ENCODE measurements at places on chromosomes 12 and 14.

GRCh38 chr12:11891754-11892386 is 178.9 kb upstream of the BCL2L14 start:
- no peak for DNase-seq

DNA sequence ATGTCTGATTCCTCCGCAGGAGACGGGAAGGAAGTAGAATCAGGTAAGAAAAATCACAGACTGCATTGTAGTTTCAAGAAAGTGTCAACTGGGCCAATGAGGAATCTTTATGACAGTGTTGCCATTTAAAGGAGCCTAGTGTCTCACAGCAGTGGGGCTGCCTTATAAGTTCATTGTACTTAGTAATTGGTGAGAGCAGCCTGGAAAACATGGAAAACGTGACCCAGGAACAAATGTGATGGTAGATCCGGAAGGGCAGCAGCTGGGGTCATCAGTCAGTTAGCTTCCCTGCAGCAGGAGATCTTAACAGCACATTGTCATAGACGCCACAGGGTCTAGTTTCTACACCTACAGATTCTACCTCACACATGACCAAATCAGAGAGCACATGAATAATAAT is 630.0 kb upstream of the LMO3 start:
- DNase-seq = no peak

DNA sequence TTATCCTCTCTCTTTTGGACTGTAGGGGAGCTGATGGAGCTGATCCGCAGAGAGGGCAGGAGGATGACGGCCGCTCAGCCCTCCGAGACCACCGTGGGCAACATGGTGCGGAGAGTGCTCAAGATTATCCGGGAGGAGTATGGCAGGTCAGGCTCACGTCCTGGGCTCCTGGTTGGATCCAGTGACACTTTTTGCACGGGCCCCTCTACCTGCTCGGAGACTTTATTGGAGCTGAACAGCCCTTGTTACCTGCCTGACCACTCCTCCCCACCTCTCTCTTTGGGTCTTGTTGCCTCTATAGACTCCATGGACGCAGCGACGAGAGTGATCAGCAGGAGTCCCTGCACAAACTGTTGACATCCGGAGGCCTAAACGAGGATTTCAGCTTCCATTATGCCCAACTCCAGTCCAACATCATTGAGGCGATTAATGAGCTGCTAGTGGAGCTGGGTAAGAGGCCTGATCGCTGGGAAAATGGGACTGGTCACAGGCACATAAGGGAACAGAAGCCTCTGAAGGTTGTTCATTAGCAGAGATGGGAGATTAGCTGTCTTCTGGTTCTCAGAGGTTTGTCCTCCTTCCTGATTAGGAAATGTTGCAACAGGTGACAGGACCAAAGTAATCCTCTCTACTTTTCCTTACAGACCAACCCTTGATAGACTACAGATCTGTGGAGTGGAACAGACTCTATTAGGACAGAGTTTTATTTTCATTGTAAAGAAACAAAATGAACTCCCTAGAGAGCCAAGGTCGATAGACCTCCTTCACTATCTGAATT is 718 bp downstream of the EIF2B2 start:
- no peak for DNase-seq

DNA sequence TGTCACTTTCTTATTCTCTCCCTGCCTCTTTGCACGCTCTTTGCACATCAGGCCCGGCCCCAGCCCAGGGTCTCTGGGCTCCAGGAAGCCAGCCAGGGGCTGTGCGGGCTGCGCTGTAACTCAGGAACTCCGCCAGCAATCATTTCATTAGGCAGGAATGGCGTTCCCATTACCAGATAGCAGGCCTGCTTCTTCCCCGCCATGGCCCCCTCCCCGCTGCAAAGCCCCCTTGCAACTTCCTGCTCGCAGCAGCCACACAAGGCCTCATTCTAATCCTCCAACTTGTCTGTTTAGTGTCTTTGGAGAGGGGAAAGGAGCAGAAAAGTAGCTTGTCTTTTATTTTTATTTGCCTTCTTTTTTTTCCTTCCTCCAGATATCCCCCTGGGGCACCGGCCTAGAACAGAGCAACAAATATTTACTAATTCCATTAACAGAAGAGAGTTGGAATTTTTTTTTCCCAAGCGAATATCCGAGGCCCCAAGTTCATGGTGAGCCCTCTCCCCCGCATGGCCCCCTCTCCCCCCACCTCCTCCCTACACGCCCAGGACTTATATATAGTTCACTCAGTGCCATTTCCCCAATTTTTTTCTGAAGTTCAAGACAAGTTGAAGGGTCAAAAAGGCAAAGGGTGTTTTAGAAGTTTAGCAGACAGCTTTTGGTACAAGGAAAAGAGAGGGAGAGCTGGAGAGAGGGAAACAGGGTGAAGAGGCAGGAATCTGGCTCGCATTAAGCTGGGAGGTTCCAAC is 329.4 kb upstream of the TBX3 start:
- DNase-seq = no peak

GRCh38 chr12:94648578-94648977 is 1.8 kb downstream of the TMCC3 start:
- DNase-seq = no peak

DNA sequence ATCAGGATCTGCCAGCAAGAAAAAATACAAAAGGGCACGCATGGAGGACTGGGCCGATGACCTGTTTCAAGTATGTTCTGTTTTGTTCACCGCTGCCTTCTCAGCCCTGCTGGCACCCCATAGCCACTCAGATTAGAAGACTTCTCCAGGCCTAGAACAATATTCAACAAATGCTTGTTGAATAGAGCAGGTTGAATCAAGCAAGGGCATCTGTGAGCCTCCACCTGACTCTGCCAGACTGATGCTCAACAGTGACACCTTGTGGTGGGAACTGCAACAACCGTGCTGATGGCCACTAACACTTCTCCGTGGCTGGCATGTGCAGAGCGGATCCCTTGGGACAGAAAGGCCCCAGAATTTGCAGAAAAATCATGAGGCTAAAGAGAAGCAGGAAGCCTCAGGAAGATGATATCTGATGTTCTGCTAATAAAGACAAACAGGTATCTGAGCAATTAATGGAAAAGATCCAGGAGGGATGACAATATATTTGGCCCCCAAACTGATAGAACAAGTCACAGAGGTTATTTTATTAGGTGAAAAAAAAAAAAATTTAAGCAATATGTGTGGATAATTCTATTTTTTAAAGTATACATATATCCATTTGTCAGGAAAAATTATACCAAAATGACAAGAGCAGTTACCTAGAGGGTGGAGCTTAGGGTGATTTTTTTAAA is 114.3 kb downstream of the KSR2 start:
- peak; percentile 24 for DNase-seq

DNA sequence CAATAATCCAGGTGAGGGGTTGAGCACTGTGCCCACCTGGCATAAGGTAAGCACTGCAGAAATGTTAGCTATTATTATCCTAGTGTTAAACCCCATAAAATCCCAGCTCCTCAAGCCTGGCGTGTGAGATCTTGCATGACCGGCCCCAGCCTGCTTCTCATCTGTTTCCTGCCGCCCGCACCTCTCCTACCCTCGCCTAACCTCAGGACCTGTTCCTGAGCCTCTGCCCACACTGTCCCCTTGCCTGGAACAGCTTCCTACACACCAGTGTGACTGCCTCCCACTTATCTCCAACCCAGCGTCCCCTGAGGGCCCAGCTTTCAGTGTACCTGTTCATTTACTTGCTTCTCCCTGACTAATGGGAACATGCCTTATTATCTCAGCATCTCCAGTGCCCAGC is 24.7 kb downstream of the ISCA2 start:
- DNase-seq = no peak

GRCh38 chr12:117363953-117364486 is 2.6 kb upstream of the NOS1 start:
- DNase-seq = no peak

GRCh38 chr12:14619741-14620501 is 52.2 kb upstream of the PLBD1 start:
- no peak for DNase-seq

DNA sequence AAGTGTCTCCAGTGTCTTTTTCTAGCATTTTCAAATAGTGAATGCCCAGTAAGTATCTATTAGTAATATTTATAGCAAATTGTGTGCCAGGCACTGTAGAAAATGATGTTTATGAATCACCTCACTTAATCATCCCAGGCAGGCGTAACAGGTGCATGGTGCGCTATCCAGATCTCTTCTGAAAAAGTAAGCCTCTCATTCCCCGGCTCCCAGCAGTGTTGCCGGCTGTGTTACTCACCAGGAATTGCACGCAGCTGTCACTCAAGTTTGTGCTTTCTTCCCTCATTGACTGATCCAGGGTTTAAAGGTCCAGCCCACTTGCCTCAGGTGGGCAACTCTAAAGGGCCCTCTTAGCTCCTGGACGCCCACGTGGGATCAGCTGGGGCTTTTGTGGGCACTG is 173.8 kb upstream of the RASSF8 start:
- DNase-seq = no peak

- no peak for DNase-seq
Measured at GRCh38 chr12:82461393-82461792, 103.1 kb downstream of the METTL25 start.

GRCh38 chr12:123532808-123533649 is 490 bp downstream of the RILPL1 start:
- no peak for DNase-seq

DNA sequence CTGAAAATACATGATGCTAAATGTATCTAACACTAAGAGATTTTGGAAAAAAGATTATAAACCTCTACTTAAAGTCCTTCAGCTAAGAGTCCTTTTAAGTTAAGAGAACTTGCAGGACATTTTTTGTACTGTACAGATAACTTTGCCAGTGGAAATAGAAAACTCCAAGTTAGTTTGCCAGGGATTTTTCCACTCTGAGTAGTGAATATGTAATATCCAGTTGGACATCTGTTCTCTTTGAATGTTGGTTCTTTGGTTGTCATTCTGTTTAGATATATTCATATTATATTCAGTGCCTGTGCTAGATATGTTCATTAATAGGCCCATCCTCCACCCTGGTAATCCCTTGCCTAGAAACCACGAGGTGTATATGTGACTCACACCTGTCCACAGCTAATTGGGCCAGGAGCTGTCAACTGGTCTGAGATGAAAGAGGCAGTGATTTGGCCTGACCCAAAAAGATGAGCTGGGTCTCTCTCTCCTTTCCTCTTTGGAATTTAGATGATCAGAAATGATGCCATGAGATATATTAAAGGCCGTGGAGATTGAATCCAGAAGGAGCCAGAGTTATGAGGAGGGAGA is 261.0 kb upstream of the LRIG3 start:
- DNase-seq = no peak

DNA sequence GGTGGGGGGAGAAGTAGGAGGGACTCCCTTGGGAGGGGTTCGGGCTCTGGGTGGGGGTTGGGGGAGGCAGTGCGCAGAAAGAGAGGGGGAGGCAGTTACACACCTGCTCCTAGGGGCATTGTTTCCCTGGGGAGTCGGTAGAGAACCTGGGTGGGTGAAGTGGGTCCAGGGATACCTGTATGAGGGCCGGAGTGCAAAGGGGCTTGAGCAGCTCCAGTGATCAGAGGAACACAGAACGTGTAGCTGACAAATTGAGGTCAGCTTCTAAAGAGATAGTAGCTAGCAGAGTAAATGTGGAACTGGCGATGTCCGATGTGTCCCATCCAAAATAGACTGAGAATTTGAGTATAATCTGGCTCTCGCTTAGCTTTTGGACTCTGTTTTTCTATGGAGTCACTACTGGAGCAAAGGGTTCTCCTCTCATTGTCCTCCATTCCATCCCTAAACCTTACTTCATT is 502 bp downstream of the SMARCD1 start:
- no peak for DNase-seq

GRCh38 chr12:115132905-115133304 is 448.9 kb upstream of the TBX3 start:
- no peak for DNase-seq

GRCh38 chr14:57747036-57747435 is 118.9 kb downstream of the SLC35F4 start:
- no peak for DNase-seq

DNA sequence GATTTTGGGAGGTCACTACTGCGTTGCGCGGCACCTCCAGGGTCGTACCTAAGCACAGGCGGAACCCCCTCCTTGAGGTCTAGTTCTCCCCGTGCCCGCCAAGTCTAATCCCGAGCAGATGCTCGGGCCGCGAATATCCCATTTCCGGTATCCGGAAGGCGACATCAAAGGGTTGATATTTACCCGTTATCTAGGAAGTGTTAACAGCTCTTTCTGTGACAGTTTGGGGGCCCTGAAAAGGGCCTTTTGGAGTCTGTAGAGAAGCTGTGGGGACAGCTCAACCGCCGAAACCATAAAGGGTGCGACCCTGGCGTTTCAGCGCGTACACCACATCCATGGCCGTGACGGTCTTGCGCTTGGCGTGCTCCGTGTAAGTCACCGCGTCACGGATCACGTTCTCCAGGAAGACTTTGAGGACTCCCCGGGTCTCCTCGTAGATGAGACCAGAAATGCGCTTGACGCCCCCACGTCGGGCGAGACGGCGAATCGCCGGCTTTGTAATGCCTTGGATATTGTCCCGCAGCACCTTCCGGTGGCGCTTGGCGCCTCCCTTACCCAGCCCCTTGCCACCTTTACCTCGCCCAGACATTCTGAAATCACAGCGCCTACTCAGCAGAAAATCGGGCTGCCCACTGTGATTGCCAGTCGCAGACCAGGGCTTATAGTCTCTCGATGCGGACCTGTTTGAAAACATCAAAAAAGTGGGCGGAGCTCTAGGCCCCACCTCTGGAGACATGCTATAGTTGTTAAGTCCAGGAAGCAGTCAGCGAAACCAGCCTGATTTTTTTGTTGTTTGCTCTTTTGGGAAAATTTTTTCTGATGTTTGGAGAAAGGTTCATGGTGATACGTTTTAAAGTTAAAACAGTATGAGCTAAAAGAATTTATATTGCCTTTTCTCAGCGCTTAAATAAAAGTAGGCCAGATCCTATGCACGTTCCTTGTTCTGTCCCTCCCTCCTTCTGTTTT is 32.5 kb downstream of the WBP11 start:
- peak; percentile 98 for DNase-seq

DNA sequence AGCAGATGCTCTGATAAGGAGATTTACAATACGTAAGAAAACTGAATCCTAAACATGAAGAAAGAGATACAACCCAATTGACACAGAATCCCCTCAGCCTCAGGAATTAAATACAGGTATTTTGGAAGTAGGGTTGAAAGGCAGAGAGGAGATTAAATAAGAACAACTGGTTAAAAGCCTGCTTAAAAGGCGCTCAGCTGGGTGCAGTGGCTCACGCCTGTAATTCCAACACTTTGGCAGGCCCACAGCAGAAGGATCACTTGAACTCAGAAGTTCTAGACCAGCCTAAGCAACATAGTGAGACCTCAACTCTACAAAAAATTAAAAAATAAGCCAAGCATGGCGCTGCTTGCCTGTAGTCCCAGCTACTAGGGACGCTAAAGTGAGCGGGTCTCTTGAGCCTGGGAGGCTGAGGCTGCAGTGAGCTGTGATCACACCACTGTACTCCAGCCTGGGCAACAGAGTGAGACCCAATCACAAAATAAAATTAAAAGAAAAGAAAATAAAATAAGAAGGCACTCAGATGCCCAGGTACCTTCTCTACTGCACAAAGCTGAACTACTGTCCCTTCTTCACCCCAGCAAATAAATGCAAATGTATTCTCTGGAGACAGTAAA is 32.9 kb downstream of the MED13L start:
- DNase-seq = no peak
